CD4-positive, alpha-beta T cell treated with Interleukin-15 for 1 hour (primary cell): ENCODE measurements at places on chromosomes 2 and 18.

- DNase-seq, result no peak
These were observed 64.7 kb upstream of the SLC8A1 start for GRCh38 chr2:40516604-40517003.

GRCh38 chr2:151020411-151020810 is 241.3 kb downstream of the RBM43 start:
- DNase-seq, result no peak

DNA sequence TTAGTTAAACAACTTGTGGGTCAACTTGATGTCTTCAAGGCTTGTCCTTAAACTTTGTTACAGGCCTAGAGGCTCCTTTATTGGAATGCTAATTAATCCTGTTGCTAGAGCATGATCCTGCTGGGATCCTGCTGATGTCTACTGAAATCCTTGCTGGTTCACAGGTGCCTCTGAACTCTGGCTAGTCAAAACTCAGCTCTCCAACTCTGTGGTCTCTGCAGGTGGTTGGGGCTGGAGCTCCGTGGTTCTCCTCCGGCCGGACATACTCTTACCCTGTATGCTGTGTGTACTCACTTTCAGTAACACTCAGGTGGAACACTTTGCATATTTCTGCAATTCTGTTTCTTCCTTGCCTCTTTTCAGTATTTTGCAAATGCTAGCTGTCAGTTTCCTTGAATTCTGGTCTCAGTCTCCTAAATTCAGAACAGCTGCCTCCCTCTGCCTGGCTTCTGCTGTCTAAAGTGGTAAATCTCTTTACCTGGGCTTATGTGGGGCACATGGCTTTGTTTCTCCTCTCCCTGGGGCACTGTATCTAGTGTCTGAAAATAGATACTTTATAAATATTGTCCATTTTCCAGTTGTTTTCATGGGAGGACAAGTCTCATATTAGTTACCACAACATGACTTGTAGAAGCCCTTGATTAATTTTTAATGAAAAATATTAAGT is 113.0 kb downstream of the ATP9B start:
- DNase-seq, result no peak

- DNase-seq, result no peak
These were observed 31.5 kb downstream of the BABAM2 start for GRCh38 chr2:27921880-27922547.

DNA sequence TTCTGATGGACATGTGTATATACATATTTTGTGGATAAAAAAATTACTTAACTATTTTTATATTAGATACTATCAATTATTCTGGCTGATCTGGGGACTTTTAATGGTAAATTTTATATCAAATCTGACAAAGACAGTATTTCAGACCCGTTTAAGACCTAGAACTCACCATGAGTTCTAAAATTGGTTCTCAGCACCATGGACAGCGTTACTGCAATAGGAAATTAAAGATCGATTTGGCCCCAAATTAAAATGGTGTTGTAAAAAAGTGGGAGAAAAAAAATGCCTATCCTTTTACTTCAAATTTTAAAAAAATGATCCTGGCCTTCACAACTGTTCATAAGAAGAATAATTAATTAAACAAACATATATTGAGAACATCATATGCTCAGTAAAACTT is 919 bp upstream of the SCN2A start:
- DNase-seq, result no peak

- no peak for DNase-seq
These were observed 48.2 kb upstream of the TMEM200C start for GRCh38 chr18:5943514-5943913.

GRCh38 chr18:2903006-2903405 is 56.2 kb downstream of the EMILIN2 start:
- DNase-seq, result no peak

DNA sequence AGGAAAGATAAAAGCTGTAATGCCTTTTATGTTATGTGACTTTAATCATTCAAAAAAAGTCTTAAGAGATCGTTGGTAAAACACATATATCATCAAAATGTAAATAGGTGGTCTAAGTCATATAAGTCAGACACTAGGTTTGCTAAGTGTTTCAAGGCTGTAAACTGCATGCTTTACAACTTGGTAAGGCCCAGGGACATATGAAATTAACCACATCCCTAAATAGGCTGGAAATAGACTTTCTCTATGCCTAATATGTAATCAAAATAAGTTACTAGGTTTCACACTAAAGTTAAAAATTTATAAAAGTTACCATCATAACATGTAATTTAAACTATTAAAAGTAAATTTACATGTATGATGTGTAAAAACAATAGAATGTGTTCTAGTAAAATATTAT is 946.3 kb upstream of the LRATD1 start:
- DNase-seq, result no peak

DNA sequence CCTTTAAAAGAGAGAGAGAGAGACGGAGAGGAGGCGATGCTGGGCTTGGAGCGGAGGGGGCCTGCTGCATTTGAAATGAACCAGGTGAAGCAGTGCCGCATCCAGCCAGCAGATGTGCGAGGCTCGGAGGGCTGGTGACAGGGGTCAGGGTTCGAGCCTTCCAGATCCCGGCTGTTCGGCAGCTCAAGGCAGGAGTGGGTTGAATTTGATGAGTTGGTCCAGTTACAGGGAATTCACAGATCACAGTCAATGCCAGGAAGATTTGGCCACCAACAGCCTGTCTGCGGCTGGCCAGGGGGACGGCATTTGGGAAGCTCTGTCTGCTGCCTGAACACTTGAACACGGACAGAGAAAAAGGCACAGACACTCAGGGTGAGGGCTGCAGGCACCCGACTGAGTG is 48.6 kb downstream of the PTGR3 start:
- DNase-seq, result no peak

DNA sequence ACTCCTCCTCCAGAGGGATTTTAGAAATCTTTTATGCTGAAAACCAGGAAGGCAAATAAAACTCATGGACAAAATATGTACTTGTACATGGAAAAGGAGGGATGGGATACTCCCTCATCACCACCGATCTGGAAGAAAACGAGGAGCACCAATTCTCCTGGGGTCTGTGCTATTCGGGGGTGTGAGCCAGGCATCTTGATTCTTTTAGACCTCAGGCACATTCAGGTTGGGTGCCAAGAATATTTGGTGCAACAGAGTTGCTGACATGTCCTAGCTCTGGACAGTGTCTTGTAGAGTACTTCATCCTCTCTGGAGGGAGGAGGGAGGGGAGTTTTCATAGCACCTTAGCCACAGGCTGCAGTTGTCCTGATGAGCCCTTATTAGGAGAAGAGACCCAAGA is 163.0 kb downstream of the PRKCE start:
- no peak for DNase-seq

DNA sequence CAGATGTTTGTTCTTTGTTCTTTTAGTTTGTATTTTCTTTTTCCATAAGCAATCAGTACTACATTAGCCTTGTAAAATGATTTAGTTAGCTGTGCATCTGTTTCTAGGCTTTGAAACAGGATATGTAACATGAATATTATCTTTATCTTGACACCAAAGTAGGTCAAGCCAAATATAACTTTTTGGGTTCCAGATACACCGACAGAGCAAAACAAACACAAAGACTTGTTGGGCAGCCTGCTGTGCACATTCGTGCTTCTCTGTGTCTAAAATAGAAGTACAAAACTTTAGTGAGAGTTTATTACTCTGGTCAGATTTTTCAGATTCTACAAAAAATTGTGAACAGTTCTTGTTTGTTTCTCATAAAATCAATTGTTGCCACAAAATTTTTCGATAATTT is 1059.3 kb upstream of the GYPC start:
- DNase-seq, result no peak

GRCh38 chr18:43720041-43720440 is 442.8 kb upstream of the SYT4 start:
- DNase-seq, result no peak

GRCh38 chr2:193294371-193294770 is 1099.6 kb upstream of the TMEFF2 start:
- no peak for DNase-seq

- DNase-seq, result no peak
These were observed 39.1 kb downstream of the CALCRL start for GRCh38 chr2:187408926-187409325.

GRCh38 chr2:2787301-2787907 is 456.3 kb upstream of the MYT1L start:
- no peak for DNase-seq

DNA sequence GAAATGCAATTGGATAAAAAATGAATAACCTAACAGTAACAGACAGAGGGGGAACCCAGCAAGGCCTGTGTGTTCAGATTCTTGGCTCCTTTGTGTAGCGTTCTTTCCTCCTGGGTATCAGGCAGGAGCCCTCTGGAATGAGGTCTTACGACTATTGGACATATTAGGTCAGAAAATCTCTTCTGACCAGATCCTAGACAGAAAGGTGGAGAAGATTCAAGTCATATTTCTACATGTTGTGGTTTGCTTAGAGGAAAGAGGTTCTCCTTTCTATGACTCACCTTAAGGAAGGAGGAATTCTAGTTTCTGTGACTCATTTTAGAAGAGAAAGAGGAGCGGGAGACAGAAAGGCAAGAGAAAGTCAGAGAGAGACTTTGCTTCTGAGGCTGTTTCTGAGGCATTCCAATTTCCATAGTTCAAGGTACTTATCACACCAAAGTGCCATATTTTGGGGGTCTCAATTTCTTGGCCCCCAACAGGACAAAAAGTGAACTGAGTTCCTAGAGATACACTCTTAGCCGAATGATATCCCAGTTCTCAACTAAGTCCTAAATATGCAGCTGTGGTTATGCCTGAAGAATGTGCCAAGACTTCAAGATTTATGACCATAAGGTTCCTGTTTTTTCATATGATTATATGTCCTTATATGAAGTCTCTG is 618.6 kb downstream of the ZEB2 start:
- DNase-seq, result no peak

- no peak for DNase-seq
These were observed 456.5 kb downstream of the STK39 start for GRCh38 chr2:167790781-167791450.

DNA sequence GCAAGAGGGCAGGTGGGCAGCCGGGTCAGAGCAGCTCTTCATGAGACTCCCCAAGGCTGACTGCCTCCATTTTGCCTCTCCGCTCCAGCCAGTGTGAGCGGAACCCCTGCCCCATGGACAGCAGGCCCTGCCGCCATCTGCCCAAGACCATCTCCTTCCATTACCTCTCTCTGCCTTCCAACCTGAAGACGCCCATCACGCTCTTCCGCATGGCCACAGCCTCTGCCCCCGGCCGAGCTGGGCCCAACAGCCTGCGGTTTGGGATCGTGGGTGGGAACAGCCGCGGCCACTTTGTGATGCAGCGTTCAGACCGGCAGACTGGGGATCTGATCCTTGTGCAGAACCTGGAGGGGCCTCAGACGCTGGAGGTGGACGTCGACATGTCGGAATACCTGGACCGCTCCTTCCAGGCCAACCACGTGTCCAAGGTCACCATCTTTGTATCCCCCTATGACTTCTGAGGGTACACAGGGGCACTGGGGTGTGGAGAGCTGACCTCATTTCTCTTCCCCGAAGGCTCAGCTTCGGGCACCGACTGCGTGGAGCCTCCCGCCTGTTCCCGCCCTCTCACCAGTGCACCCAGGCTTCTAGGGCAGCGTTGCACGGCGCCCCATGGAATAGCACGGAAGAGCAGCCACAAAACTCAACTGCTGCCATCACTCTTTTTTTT is 49.0 kb downstream of the FBLN7 start:
- no peak for DNase-seq

DNA sequence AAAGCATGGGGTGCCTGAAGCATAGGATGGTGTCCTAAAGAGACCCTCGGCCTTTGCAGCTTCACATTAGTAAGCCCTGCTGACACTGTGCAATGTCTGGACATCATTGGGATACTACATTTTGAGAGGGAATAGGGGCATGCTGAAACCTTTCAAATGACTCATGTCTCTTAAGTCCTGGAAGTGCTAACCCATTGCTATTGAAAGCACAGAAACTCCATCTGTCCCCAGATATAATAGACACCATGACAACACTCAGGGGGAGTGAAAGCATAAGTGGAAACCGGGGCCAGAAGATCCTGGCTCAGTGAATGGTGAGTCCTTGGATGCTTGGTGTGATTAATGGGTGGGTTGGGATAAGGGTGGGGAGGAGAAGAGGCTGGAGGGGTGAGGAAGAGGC is 595.5 kb upstream of the ID2 start:
- DNase-seq, result no peak

DNA sequence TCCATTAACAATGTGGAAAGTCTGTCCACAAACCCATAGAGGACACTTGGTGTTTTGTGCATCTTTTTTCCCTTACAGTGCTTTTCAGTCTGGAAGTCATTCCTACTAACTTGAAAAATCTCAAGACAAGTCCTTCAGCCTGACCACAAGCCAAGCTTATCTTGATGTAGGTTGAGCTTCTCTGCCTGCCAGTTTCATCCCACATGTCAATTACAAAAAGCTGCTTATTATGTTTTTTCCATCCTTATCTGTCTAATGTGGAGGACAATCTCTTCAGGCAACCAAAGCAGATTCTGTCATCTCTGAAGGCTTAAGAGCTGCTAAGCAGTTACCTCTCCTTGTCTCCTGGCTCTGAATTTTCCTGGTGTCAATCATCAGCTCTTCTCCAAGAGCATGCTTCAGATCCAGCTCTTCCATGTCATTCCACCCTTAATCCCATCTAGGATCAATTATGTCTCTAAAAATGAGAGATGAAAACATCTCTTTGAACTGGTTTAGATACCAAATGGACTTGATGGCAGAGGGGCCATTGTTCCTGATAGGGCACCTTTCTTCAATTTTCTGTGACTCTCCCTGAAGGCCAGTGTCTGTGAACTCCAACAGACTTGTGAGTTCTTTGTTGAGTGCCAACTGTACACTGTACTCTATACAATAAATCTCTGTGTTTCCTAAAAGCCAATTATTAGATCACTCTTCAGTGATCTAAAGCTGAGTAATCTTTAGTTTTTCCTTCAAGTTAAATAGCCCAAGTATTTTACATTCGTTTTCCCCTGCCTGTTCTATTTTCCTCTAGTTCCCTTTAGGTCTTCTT is 208.6 kb downstream of the RBM43 start:
- DNase-seq, result no peak

DNA sequence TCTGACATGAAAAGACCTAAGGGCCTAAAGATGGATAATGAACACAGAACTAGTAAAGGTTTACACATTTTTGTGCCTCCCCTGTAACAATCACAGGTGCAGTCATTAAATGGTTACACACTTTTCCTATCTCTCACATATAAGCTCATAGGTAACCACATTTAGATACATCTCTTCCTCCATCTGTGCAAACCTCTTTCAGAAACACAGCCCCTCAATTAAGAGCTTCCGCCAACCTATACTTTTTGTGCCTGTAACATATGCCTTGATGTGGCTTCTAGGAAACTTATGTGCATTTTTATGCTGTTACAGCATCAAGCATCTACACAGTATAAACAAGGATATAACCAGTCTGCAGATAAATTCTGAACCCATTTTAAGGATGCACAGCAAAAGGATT is 643.3 kb downstream of the BCL11A start:
- DNase-seq, result no peak

DNA sequence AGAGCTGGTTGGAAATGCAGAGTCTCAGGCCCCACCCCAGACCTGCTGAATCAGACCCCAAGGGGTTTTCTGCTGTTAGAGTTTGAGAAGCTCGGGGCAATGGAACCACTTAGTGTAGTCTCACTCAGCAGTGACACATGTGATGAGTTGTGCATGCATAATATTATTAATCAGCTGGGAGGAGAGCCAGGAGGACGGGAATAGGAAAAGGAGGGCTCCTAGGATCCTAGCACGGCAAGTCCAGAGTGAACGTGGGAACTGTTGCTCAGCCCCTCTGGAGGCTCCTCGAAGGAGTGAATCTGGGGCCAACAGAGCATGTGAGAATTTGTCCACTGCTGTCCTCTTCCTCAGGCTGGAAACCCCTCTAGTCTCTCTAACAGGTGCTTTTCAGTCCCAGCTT is 87.1 kb downstream of the HS1BP3 start:
- DNase-seq, result no peak
